ENCODE measurements at places on chromosomes 7 and 10.

GRCh38 chr7:47507522-47507921 is 74.4 kb downstream of the TNS3 start:
- no peak for DNase-seq

DNA sequence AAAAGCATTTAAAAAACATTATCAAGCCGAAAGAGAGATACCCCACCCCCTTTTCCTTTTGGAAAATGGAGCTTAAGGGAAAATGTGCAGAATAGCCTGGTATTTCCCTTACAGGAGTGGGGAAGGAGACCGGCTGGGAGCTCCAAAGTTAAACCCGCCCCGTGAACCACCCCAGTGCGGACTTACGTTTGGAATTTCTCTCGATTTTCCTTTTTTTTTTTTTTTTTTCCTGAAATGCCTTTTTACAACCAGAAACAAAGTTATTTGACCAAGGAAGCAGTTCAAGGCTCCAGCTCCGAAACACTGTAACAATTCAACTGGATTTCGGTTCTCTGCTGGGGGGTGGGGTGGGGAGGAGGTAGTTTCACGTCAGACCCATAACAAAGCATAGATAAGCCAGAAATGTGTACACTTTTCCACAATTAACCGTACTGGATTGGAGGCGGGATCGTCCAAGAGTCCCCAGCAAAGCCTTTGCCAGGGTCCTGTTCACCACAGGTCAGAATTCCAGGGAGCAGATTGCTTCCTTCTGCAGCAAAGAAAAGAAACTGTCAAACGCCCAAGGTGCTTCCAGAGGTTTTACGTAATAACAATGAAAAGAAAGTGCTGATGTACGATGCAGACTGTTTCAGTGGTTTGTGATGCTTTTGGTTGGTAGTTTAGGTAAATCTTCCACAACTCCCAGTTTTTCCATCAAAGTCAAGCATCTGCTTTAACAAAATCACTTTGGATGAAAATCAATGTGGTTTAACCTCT is 6.7 kb downstream of the SKIDA1 start:
- DNase-seq: no peak

- DNase-seq: no peak
Measured at GRCh38 chr7:17109020-17109419, 189.4 kb upstream of the AHR start.

DNA sequence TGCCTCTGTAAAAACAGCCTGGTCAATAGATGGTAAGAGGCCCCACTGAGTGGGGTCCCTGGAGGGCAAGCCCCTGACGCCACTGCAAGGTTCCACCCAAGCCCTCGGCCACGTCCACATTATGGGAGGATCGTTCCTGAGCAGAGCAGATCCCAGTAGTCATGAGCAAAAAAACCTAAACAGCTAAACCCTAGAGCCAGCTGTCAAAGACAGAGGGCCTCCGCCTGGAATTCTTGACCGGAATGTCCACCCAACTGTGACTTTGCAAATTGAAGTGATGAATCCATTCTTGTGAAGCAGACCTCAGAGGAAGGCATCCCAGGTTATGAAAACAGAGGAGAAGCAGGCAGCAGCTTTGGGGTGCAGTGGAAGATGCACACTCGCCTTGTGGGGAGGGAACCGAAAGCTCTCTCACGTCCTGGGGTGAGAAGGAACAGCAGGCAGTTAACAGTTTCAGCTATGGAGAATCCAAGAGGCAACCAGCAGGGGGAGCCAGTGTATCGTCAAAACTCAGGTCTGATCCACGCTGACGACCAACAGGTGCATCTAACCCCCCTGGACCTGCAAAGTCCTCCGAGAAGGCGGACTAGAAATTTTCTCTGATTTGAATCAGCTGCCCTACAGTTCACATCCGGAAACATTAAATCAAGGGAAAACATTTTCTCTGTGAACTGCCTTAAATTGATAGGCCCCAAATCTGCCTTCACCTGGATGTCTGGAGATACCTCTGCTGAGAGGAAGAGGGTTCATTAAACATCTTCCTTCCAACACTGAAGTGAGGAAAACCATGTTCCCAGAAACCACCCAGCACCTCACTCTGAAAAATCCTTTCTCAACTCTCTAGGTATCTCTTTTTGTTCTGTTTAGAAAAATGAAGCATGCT is 139.1 kb upstream of the PFKP start:
- DNase-seq: peak; percentile 82

DNA sequence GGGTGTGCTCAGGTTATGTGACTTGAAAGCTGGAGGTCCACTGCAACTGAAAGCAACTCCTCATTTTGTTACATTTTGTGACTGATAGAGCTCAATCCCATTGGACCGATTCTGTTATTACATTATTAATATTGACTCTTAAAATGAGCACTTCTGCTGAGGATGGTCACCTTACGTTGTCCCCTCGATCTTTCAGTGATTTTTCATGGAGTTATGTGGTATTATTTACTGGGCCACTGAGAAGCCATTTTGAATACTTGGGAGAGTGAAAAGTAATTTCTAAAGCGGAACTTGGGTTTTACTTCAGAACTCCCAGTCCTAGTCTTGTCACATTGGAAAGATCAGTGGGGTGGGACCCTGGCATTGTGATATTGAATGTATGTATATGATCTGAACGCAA is 96.3 kb upstream of the FAM180A start:
- DNase-seq: no peak

GRCh38 chr7:36708767-36709166 is 15.5 kb downstream of the AOAH start:
- no peak for DNase-seq

GRCh38 chr7:978416-979091 is 3.2 kb upstream of the COX19 start:
- no peak for DNase-seq

DNA sequence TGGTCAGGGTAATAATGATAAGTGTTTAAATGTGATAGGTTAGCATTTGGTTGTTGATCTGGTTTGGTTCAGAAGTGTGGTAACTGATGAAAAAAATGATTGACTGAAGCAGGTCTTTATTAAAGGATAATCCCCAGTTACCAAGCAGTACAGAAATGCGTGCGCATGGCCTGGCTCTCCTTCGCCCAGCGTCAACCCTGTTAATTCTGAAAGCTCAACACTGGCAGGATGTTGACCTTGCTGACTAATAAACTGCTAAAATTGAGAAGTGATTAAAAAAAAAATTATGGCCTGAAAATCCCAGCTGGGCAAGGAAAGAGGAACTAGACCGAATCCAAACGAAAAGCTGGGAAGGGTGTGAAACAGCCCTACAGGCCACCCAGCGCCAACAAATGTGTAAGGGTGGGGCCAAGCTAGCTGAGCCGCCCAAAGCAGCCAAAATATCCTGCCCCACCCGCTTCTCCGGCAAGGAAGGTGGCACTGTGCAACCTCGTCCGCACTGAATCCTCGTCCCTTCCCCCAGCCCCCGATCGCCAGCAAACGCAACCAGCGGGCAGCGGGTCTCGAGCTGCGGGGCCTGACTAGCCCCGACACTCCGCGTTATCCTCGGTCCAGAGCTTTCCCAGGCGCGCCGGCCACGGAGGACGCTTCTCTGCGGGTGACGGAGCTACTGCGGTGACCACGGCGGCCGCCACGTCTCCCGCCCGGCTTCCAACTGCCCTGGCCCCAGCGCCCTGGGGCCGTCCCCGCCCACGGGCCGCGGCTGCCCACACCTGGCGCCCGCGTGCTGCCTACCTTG is 561 bp downstream of the SHTN1 start:
- DNase-seq: peak; percentile 71

DNA sequence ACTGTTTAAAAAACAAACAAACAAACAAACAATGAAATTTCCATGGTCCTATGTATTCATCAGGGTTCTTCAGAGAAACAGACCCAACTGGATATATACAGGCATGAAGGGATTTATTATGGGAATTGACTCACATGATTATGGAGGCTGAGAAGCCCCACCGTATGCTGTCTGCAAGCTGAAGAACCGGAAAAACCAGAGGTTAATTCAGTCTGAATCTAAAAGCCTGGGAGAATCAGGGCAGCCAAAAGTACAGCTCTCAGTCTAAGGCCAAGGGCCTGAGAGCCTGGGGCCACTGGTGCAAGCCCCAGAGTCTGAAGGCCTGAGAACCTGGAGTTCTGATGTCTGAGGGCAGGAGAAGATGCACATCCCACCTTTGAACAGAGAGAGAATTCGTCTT is 163.5 kb downstream of the MDFIC start:
- DNase-seq: no peak

GRCh38 chr10:3825244-3825643 is 40.2 kb upstream of the KLF6 start:
- DNase-seq: peak; percentile 95

GRCh38 chr7:44638611-44639557 is 32.5 kb downstream of the OGDH start:
- peak; percentile 67 for DNase-seq

DNA sequence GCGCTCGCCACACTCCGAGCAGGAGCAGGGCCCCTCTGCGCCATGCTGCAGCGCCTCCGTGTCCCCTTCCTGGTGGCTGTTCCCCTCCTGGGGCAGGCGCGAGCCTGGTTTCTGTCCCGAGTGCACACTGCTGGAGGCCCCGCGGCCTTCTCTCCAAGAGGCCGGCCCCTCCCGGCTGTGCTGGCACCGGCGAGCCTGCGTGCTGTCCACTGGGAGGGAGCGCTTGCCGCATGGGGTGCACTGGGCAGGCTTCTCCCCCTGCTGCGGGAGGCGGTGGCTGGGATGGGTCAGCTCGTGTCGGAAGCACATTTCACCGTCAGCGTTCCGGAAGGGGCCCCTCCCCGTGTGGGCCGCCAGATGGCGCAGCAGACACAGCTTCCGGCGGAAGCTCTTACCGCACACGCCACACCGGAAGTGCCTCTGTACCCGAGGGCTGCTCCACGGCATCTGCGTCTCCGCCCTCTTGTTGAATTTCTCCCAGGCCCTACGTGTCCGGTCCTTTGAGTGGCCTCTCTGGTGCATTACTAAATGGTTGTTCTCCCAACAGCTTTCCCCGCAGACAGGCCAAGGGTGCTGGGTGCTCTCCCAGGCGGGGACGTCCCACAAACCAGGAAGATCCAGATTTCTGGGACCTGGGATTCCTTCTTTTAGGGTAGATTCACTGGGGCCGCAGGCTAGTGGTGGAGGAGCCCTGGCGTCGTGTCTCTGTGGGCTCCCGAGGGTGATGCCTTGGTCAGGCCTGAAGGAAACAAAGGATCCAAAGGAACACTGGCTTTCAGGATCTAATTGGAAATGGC is 18.7 kb downstream of the ZNF786 start:
- DNase-seq: no peak

DNA sequence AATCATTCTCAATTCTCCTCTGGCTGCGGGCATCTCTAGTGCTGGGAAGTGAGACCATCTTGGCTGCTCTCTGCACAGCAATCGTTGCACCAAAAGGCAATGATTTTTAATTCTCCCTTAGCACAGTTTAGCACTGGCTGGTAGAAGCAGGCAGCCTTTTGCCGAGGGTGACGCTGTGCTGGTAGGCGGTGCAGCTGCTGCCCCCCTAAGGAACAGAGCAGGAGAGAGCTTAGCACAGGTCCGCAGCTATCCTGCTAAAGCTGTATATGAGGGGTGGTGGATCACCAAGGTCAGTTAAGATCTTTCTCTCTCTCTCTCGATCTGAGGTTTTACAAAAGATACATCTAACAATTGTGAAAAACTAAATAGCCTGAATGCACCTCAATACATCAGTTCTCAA is 390.1 kb downstream of the GATA3 start:
- no peak for DNase-seq

GRCh38 chr10:104020020-104020419 is 53.1 kb downstream of the SLK start:
- DNase-seq: no peak

GRCh38 chr7:141708351-141708750 is at the start of gene WEE2:
Gene WEE2 (plus strand): TSS chr7:141708353. CDS start chr7:141708759, 406 bp downstream.
- DNase-seq: no peak

- no peak for DNase-seq
Measured at GRCh38 chr10:63273577-63273976, 140.4 kb downstream of the NRBF2 start.

DNA sequence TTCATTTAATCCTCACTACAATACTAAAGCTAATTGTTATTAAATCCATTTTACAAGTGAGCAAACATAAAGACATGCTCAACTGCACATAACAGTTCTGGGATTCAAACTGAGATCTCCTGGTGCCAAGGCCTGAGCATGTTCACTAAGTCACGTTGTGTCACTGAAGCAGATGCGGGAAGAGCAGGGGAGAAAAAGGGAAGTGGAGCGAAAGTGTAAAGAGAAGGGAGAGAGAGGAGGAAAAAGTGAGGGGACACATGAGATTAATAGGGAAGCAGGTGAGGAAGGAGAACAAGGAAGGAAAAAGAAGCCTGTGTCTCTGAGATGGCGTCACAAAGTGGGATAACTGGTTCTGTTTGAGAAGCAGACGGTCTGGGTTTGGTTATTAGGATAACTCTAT is 38.9 kb upstream of the KAT6B start:
- DNase-seq: no peak

GRCh38 chr7:82534684-82535083 is 91.1 kb upstream of the CACNA2D1 start:
- DNase-seq: no peak

DNA sequence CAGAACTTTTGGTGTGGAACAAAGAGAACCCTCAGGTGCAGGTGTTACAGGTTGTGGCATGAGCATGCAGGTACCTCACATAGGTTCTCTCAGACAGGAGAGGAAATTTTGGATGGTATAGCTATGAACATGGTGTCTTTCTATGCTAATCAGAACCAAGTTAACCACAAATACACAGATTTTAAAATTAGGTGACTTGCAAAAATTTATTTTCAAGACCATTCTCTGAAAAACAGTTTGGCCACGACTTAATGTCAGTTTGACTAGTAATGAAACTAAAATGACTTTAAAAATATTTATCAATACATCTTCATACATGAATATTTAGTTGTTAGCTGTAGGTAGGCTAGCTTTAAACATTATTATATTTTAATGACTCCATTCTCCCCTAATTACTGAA is 129.6 kb downstream of the SRI start:
- no peak for DNase-seq

- DNase-seq: no peak
Measured at GRCh38 chr7:155298288-155298833, 683 bp downstream of the INSIG1 start.

GRCh38 chr7:106285855-106286492 is 1.2 kb upstream of the NAMPT start:
- no peak for DNase-seq

- no peak for DNase-seq
Measured at GRCh38 chr10:80555415-80555814, 17.7 kb downstream of the SH2D4B start.

GRCh38 chr7:22782616-22783232 is 39.9 kb downstream of the TOMM7 start:
- peak; percentile 62 for DNase-seq

- peak; percentile 54 for DNase-seq
Measured at GRCh38 chr10:110737886-110738634, 93.9 kb downstream of the RBM20 start.

All from Caco-2 (cell line).